ENCODE measurements at places on chromosomes 6 and 20.

GRCh38 chr6:62265906-62266525 is 20.0 kb downstream of the KHDRBS2 start:
- DNase-seq = no peak

DNA sequence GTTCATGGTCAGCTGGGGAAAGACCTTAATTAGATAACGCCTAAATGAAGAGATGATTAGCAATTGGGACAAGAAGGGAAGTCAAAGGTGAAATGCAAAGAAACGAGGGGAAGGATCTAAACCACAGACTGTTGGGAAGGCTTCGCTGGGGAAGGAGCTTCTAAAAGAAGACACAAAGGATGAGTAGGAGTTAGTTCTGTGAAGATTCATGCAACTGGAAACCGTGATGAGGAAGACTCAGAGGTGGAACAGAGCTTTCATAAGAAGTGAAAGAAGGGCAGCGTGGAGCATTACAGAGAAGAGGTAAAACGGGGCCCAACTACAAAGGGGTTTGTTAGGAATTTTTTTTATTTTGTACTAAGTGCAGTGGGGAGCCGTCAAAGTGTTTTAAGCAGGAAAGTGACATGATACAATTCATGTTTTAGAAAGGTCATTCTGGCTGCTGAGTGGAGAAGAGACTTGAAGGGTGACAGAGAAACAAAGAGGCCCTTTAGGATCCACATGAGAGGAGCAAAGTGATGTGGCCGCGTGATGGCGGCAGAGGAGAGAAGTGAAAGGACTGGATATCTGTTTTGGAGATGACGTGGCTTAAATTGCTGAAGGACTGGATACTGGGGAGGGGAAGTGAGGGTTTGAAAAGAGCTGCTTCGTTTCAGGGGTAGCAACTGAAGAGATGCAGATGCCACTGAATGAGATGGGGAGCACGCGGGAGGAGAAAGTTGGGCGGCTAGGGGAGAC is 33.6 kb downstream of the TTI1 start:
- DNase-seq = peak; percentile 62

GRCh38 chr6:13190376-13190775 is 138.0 kb downstream of the TBC1D7 start:
- DNase-seq = no peak

GRCh38 chr6:155771822-155772221 is 316.2 kb upstream of the NOX3 start:
- no peak for DNase-seq

- DNase-seq = peak; percentile 80
Observed at GRCh38 chr20:44738813-44739477, 6.7 kb upstream of the KCNK15 start.

DNA sequence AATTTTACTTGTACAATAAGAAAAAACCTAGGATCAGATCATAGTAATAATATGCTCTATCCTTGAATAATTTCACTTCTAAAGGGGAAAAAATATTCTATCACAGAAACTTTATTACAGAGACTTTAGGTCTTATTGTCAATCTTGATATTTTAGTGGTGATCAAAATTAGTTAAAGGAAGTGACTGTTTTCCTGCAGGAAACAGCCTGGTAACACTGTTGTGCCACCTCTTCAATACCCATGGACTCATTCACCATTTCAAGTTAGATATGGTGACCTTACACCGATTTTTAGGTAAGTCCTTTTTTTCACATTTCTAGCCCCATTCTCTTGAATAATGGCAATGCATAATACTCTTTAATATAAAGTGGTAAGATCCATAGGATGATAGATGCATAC is 99.2 kb downstream of the MTFR2 start:
- no peak for DNase-seq

GRCh38 chr20:6485351-6485750 is 282.1 kb upstream of the BMP2 start:
- no peak for DNase-seq

- DNase-seq = no peak
Observed at GRCh38 chr6:153125032-153125431, 6.0 kb downstream of the RGS17 start.

DNA sequence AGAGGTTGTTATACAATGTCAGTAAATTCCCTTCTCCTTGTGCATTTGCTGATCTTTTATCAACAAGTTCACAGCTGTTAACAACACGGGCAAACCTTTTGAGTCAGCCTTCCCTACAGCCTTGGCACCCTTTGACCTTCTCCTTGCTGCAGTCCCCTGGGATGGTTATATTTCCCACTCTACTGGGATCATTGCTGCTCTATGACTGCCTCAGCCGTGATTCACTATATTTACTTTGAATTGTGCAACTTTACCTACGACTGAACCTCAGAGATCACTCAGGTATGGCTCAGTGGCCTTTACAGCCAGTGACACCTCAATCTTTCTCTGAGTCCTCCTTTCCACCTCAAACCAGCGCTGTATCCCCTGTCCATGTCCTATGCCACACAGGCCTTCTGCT is 1293.3 kb downstream of the EPHA7 start:
- no peak for DNase-seq

DNA sequence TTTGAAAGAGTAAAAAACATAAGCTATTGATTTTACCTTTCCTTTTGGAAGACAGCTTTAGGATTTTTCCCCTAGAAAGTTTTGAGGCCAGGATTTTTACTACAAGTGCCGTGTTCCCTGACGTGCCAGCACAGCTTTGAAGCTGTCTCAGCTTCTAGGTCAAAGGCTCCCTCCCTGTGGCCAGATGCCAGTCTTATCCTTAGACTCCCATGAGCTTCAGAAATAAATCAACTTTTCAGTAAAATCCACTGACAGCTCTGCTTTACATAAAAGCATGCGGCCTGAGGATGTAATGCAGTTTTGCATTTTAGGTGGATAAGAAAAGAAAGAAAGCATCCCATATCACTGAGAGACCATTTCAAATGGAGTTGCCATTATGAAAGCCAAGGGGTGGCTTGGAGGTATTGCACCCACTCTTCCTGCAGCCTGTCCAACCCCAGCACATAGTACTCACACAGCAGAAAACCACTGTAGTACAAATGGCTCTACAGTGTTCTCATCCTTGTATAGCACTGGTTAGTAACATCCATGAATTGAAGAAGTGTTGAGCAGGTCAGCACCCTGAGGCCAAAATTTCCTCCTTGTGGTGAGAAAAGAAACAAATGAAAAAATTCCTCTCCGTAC is 15.2 kb upstream of the ATXN1 start:
- DNase-seq = no peak

- DNase-seq = no peak
Observed at GRCh38 chr20:21801193-21801592, 95.7 kb downstream of the PAX1 start.

- DNase-seq = no peak
Observed at GRCh38 chr6:13362412-13362811, 34.1 kb upstream of the TBC1D7 start.

DNA sequence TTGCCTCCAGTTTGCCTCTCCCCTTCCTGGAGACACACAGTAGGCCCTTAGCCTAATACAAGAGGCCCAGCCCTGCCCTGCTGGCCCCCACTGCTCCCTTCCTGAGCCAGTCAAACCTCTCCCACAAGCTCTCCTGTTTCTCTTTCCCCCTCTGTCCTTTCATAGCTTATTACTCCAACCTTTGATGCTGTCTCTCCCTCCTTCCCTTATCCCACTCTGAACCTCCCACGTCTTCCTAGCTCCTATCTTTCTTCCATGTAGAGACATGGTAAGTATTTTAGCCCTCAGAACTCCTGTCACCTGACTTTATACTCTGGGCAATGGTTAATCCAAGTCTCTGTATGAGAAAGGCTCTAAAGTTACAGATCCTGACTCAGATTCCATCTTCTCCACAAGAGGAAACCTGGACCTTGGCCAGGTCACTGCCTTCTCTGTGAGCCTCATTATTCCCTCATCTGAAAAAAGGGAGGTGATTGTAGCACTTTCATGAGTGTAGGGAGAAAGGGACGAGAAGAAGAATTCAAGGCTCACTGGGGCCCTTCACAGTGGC is 6.7 kb downstream of the TGIF2 start:
- DNase-seq = no peak

- DNase-seq = no peak
Observed at GRCh38 chr20:54197621-54198604, 10.0 kb upstream of the PFDN4 start.

GRCh38 chr20:4135385-4136077 is 120.2 kb upstream of the RNF24 start:
- DNase-seq = no peak

- no peak for DNase-seq
Observed at GRCh38 chr20:61777773-61778494, 287.7 kb downstream of the TAF4 start.

DNA sequence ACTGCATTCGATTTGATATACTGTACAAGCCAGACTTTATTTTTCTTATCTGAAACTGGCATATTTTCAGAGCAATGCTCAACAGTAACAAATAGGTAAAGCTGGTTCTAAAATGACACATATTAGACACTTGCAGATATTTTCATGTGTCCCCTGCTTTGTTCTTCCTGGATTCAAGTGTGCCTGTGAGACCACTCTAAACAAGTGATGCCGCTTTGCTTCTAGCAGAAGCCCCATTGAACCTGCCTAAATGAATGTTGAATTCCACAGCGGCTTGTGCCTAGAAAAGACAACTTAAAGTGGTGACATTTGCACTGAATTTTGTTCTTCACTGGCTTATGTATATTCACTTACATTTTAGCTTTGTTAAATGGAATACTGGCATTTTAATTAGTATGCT is 115.7 kb downstream of the AKAP7 start:
- DNase-seq = no peak

GRCh38 chr20:63847237-63848002 is 13.9 kb upstream of the ABHD16B start:
- no peak for DNase-seq

DNA sequence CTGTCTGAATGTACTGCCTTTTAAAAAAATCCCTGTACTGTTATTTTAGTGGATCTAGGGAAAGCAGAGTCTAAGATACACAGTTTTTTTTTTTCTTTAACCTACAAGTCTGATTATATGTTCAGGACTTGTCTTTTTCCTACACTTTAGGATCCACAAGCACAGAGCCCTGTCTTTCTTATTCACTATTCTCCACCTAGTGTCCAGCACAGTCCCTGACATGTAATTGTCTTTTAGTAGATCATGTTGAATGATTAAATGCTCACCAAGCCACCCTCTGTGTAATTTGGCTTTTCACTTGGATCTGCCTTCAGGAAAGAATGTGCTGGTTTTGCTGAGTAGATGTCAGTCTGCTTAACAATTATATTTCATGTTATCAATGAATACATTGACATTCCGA is 35.8 kb upstream of the YWHAB start:
- no peak for DNase-seq

DNA sequence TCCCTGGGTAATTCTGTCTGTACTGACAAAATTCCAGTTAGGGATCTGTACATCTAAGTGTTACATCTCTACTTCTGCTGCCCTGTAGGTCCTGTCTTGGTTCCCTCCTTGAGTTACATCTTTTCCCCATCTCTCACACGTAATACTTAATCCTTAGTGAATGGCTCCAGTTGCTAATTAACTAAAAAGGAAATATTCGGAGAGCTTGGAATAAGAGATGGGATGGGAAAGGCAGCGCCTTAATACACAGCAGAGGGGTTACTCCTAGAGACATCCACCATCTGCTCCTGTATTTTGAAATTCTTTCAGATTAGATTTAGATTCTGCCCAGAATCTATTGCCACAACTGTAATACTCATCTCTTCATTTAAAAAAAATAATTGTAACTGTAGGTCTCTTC is 384.0 kb downstream of the SAMD5 start:
- no peak for DNase-seq

- peak; percentile 65 for DNase-seq
Observed at GRCh38 chr20:33415948-33416347, 14.6 kb upstream of the CDK5RAP1 start.

- DNase-seq = no peak
Observed at GRCh38 chr20:58131551-58132142, 96.8 kb downstream of the ANKRD60 start.

- peak; percentile 58 for DNase-seq
Observed at GRCh38 chr6:138162111-138162954, 594 bp downstream of the ARFGEF3 start.

DNA sequence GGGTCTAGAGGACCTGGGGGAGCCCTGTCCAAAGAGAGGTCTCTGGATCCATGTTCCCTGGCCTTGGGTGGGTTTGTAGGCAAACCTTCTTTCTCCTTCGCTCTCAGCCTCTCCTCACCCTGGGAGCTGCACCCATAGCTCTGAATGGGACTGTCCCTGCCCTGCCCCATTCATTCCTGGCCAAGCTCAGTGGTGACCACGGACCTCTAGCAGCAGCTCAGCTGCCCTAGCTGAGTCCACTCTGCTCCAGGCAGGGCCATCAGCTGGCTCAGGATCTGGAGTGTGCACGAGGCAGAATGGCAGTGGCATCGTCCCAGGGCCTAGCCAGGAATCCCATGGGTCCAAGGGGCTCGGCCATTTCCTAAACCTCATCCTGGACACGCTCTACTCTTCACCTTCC is 5.3 kb downstream of the ULBP3 start:
- no peak for DNase-seq

- no peak for DNase-seq
Observed at GRCh38 chr6:21613809-21614208, 20.3 kb downstream of the SOX4 start.

DNA sequence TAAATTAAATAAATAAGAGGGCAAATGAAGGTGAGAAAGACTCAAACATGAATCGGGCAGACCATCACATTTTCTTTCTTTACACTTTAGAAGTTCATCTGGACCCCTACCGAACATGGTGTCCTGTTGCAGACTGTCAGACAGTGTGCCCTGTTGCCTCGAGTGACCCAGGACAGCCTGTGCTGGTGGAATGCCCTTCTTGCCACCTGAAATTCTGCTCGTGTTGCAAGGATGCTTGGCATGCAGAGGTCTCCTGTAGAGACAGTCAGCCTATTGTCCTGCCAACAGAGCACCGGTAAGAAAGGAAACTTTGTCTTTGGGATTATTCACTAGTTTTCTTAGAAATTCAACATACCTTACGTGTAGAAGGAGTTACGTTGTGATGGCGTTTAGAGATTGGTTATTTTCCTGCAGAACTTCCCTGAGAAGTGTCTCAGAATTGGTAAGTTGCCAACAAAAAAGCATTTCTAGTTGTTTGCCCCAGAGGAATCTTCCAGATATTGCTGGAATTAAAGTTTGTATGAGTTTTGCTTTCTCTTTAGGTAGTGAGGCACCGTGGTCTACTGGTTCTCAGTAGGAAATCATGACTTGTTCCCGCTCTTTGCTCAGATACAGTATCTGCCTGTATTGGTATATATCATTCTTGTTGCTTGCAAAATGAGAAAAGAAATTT is 70.1 kb downstream of the RNF144B start:
- DNase-seq = no peak

All from midbrain (tissue), 1 donor.